ENCODE measurements at places on chromosomes 13 and 19.

DNA sequence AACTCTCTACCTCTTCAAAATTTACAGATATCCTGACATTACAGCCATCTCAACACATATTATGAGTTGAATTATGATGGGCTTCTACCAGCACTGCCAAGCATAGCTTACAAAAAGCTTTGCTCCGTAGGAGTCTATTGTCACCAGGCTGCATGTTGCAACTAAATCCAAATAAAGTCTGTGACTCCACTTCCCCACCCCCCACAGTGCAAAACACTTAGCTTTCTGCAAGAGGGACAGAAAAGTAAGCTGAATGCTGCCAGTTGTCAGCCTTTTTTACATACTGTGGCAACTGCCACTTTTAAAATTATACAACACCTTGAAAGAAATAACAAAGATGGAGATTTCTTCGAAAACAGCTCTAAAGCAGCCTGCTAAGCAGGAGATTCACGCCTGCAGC, 189.1 kb downstream of the FGF14 start:
- peak; percentile 68 for DNase-seq

DNA sequence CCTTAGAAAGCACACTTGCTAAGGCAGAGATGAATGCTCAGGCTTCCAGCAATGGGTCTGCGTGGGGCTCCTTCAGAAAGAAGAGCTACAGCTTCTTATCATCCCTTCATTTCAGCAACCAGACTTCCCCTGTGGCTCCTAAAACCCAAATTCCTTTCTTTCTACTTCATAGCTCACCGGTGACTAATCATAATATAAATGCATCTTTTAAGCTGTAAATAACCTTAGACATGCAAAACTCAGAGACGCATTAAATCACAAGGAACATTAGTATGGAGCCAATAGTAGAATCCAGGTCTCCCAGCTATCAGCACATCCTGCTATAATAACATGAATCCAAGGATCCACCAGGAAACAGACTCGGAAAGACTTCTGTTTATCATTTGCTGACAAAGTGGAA, 375.6 kb downstream of the COG6 start:
- no peak for DNase-seq

GRCh38 chr13:107927557-107927956, 287.8 kb downstream of the LIG4 start:
- DNase-seq, result no peak

DNA sequence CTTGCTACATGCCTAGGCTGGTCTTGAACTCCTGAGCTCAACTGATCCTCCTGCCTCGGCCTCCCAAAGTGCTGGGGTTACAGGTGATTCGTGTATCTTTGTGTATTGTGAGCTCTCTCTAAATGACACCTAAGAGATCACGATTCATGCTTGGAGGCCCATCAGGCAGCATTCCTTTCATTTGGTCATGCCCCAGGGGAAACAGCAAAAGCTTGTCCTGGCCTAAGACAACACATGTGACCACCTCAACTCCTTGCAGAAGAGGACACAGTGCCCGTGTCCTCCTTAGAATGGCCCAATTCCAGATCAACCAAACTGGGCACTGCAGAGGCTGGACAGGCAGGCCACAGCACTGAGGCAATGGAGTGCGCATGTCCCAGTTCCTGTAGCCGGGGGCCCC, 32.5 kb downstream of the ZC3H4 start:
- DNase-seq, result no peak

- no peak for DNase-seq
Measured at GRCh38 chr13:51292000-51292565, 47.4 kb upstream of the SERPINE3 start.

DNA sequence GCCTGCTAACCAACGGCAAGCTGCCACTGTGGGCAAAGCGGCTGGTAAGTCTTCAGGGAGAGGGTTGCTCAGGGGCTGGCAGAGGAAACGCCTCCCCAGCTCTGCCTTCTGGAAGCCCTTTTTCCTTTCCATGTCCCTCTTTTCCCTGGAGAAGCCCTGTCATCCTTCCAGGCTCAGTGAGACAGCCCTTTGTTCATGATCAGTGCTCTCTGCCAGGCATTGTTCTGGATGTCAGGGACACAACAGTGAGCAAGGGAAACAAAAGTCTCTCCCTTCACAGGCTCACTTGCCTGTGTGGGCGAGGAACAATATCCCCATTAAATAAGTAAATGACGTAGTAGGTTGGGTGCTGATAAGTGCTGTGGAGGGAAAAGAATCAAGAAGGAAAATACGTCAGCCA, 13.9 kb upstream of the OVOL3 start:
- DNase-seq, result peak; percentile 55

DNA sequence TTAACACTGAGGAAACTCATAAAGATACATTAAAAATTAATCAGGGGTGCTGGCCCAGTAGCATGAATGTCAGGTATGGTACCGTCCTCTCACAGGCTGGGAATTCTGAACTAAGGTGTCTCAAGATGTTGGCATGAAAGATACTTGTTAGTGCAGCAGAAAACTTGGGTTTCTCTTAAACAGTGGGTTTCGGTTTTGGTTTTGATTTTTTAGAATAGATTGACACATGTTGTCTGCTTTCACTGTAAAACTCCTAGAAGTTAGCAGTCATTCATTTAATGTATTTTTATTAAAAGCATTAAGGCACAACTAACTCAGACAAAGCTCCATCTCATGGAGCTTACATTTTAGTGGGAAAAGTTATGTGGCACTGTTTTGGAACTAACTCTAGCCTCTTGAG, 3.5 kb upstream of the OBI1 start:
- DNase-seq, result no peak

DNA sequence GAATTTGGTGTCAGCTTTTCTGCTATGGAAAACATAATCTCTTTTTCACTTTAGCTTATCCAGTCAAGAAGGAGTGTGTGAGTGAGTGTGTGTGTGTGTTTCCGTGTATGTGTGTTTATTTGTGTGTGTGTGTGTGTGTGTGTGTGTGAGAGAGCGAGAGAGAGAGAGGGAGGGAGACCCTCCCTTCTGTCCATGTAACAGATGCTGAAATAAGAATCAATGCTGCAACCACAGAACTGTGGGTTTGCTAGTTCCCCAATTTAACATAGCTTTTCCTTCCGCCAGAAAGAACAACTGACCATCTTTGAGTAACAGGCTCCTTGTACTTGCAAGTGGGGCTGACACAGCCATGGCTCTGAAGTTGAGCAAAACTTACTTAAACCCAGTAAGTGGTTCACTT, 5.2 kb downstream of the LCP1 start:
- DNase-seq, result no peak

DNA sequence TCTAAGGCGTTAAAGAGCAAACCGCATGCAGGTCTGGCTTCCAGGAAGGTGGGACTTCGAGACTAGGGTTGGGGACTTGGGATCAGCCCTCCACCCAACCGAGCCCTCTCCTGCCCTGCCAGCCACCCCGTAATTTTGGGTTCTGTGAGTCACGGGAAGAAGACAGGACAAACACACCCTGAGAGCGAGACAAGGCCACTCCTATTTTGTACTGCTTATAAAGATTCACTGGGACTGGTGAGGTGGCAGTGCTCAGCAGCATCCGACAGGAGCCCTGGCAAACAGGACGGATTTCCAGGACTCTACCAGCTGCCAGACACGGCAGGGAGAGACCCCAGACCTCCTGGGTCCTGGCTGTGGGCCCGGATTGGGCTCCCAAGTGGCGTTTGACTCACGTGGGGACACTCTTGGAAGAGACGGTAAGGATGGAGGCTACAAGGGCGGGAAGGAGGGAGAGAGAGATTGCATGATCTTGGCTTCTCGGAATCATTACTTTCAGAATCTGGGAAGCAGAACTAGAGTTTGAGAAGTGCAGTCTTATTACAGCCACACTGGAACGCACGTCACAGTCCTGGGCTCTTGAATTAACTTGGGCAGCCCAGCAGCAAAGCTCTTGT, at the start of gene C5AR2:
TSS of gene C5AR2 (plus strand) at position 245 of the 617 bp plus-strand sequence. CDS start 8,625 bp downstream, outside the sequence.
- no peak for DNase-seq

GRCh38 chr13:48535766-48536165, 2.9 kb upstream of the RCBTB2 start:
- DNase-seq, result no peak

DNA sequence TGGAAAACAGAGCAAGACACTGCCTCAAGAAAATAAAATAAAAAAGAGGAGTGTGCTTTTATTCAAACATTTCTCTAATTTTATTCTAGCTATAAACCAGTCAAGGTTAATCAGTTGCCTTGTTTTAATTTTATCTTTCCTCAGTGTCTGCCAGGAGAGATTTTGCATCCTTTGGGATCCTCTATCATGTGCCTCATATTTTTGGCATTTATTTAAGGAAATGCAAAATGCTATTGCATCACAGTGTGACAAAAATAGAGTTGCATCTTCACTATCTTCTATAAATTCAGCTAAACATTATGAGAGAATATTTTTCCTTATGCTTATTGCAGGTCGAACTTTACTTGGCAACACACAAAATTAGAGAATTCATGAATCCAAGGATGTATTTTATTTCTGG, 639.0 kb upstream of the KLF12 start:
- DNase-seq, result no peak

- DNase-seq, result peak; percentile 64
Measured at GRCh38 chr19:55641426-55642152, 787 bp downstream of the ZNF580 start.

GRCh38 chr13:46756977-46757376, 40.0 kb downstream of the ESD start:
- no peak for DNase-seq

All from neural progenitor cell (in vitro differentiated cells).